ENCODE measurements at places on chromosomes 12 and 14.
A peak's percentile ranks its signal among the peaks of the same experiment; 100 is the strongest.

DNA sequence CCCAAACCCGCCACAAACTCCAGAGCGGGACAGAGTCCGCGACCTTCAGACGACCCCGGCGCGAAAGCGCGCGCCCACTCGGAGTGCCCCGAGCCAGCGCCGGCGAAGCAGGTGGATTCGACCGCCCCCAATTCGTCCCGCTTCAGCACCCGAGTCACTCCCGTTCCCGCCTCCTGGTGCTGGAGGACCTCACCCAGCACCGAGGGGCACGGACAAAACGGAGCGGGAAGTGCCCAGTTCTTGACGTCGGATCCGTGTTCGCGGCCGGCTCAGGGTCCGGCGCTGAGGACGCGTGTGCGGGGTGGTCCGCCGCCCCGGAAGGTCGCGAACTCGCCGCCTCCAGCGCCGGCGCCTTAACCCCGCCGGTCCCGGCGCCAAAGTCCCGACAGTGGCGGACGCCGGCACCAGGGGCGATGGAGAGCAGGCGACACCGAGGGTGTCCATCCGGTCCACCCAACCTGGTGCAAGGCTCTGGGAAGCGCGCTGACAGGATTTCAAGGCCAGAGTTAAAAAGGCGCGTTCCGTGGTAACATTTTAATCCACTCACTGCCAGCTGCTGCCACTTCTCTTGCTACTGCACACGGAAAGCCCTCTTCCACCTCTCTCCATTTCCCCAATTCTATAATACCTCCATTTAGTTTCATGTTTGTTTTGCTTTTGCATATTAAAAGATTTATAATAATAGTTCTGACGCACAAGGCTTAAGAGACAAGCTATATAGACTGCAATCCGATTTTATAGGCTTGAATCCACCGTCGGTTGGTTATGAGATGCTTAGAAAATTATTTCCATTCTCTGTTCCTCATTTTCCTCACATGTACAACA, 240.0 kb upstream of the CPNE8 start:
- peak; percentile 72 for DNase-seq

GRCh38 chr12:121709478-121709961, 3.0 kb upstream of the TMEM120B start:
- DNase-seq, result no peak

- no peak for DNase-seq
Measured at GRCh38 chr12:48279101-48279500, 71.6 kb downstream of the ZNF641 start.

DNA sequence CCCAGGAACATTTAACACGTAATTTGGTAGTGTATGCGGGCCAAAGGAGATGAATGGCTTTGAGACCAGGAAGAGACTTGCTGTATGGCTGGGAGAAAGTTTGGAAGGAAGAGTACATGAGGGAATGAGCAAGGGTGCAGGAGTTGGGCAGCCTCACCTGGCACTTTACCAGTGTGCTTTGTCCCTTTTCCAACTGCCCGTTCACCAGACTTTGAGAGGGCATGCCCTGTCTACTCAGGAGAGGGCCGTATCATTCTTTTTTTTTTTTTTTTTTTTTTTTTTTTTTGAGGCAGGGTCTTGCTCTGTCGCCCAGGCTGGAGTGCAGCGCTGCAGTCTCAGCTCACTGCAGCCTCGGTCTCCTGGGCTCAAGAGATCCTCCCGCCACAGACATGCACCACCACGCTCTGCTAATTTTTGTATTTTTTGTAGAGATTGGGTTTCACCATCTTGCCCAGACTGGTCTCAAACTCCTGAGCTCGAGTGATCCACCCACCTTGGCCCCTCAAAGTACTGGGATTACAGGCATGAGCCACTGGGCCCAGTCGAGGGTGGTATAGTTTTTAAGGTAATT, 6.5 kb downstream of the DYNC1H1 start:
- DNase-seq, result no peak

- DNase-seq, result no peak
Measured at GRCh38 chr12:1544996-1545700, 49.2 kb downstream of the FBXL14 start.

- DNase-seq, result no peak
Measured at GRCh38 chr14:76413962-76414600, 38.1 kb downstream of the ESRRB start.

DNA sequence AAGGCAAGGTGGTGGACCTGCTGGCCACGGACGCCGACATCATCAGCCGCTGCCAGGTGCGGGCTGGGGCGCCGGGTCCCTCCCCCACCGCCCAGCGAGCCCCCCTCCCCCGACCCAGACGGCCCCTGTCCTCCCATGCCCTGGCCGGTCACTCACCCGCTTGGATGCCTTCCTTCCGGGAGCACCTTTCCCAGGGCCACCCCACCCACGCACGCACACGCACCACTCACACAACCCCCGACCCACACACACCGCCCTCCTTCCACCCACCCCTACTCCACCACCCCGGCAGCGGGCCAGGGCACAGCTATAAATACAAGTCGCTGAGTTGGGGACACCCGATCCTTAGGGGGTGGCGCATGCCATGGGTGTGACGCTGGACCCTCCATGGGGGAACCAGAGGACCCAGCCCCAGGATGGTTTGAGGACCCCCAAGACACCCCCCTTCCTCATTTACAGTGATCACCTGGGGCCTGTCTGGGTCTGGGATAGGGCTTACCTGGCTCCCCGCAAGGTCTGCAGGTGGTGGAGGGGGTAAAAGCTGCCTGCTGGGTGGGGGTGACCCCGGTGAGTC, 465 bp downstream of the ADSS1 start:
- DNase-seq, result peak; percentile 20

DNA sequence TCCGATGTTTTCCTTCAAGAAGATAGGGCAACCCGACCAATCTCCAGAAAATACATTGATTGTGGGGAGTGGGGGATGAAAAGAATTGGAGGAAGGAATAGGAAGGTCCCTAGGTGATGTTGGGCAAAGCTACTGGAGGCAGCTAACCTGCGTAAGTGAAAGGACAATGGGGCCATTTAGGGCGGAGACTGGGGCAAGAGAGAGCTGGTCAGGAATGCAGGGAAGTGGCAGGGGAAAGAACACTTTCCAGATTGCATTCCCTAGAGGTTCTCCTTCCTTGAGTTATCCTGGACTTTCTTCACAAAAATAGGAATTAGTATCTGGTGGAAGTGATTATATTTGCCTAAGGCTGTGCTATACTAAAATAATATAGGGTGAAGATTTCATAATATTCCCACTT, 151.8 kb upstream of the HMGA2 start:
- DNase-seq, result no peak

- DNase-seq, result no peak
Measured at GRCh38 chr14:88247228-88247627, 75.8 kb downstream of the KCNK10 start.

DNA sequence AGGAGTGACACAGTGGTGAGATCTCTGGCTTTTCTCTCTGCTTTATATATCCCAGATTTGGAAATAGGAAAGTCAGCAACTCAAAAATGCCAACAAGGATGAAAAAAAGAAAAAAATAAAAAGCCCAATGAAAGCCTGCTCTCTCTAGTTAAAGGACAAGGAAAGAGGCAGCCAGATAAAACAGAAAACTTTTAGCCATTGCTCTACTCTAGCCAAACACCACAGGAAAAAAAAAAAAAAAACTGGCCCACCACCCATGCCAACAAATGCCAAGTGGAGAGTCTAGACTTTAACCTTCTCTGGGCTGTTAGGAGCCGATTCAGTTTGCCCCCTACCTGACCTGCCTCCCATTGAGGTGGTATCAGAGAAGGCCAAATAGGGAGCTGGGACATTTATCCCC, 222.3 kb upstream of the TMTC1 start:
- no peak for DNase-seq

DNA sequence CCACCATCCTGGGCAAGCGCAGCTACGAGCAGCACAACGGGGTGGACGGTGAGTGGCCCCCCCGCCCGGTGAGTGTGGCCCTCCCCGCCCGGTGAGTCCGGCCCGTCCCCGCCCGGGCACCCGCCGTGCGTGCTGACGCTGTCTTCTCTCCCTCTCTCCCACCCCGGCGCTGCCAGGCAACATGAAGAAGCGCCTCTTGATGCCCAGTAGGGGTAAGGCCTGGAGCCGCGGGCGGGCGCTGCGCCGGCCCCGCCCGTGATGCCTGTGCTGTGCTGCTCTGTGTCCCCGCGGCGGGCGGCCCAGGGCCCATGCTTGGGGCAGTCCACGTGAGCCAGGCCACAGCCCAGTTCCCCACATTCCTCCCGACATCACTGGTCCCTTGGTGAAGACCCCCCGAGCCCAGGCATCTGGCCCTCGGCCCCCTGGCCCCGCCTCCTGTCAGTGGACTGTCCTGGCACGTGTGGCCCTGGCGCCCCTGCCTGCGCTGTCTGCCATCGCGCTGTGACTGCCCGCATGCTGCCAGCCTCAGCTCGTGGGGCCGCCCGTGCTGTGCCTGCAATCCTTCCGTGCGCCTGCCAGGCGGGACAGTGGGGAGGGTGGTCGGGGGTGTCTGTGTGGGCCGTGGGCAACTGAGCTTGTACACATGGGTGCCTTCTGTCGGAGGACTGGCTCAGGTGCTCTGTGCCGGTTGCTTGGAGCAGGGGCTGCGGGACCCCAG, 7.9 kb upstream of the CRIP2 start:
- no peak for DNase-seq

All from activated T-cell treated with anti-CD3 and anti-CD28 coated beads, Interleukin-2, amount 50 U/mL, for 72 hours (primary cell).